ENCODE measurements at places on chromosomes 7 and 10. TPM values are rescaled to one million over a fixed set of nuclear protein-coding genes. Genes with fewer than 3 reads are reported as not detected.

- no peak overlapping the region for H3K27ac ChIP-seq
- peak; percentile 80 for DNase-seq
- peaks cover 7% of the 10 kb centered on the region for H3K4me1 ChIP-seq
- H3K4me3 ChIP-seq = no peak overlapping the region
These were observed 35.2 kb downstream of the SGCE start for GRCh38 chr7:94620703-94621118.

- H3K36me3 ChIP-seq = no peaks in the 10 kb centered on the region
- no peaks in the 10 kb centered on the region for H3K27me3 ChIP-seq
- no peak for DNase-seq
These were observed 12.3 kb upstream of the MPP7 start for GRCh38 chr10:28315140-28315539.

DNA sequence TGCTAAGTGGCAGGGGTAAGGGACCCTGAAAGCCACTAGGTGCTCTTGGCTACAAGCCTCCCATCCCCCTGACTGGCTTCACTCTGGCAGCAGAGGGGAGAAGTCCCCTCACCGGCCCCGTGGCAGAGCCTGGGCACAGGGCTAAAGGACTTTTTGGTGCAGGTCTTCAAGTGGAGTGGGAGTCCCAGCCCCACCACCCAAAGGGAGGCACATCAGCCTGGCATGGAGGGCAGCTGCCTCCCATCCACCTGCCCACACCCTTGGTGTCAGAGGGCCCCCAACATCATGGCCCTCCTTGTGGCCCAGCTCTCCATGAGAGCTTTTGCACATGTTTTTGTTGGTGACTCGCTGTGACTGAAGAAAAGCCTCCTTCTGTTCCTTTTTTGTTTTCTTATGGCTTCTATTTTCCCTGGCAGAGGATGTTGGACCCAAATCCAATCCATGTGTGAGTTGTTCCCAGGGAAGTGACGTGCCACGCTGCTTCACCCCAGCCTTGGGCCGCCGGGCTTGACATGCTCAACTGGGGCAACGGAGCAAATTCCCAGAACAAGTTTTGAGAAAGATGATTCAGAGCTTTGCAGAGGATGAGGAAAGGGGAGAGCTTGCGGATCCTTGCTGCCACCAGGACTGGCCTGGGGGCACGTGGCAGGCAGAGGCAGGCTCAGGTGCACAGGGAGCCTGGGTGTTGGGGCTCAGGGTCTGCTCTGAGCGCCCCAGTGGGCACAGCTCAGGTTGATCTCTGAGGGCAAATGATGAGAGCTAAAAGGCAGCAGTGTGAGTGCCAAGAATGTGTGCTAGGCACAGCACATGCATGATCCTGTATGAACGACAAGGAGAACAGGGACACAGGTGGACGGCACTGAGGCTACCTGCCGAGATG is 1.9 kb upstream of the AEBP1 start:
- H3K4me3 ChIP-seq = no peak overlapping the region
- H3K36me3 ChIP-seq = no peaks in the 10 kb centered on the region
- no peaks in the 10 kb centered on the region for H3K4me1 ChIP-seq
- no peaks in the 10 kb centered on the region for H3K27me3 ChIP-seq
- DNase-seq = no peak
- H3K27ac ChIP-seq = no peak overlapping the region

DNA sequence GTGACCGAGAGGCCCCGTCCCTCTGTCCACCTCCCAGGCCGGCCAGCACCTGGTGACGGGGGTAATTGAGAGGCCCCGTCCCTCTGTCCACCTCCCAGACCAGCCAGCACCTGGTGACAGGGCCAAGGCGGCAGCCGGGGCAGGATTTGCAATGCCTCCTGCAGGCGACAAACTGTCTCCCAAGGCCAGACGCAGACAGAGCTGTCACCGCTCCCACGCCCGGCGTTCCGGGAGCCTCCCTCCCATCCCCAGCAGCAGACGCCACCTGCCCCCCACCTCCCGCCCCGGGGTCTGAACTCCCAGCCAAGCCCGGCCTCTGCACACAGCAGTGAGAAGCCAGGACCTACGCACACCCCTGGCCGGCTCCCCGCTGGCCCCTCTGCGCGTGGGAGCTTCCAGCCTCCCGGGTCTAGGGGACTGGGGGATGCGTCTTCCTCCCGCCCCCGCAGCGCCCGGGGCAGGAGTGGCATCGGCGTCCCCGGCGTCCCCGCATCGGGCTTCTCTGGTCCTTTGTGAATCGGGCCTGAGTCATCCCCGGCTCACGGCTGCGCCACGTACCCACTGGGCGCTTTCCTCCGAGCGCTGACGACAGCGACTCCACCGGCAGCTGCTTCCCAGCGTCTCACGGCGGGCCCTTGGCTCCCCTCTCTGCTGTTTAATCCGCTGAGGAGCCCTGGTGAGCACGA is 95.1 kb upstream of the DIP2C start:
- no peak overlapping the region for H3K27ac ChIP-seq
- peak overlapping the region; percentile 26 for H3K4me3 ChIP-seq
- DNase-seq = peak; percentile 46
- peaks cover 8% of the 10 kb centered on the region for H3K4me1 ChIP-seq
- H3K36me3 ChIP-seq = no peaks in the 10 kb centered on the region

The ZKSCAN5 gene
- 3.0 TPM for total RNA-seq

The DOCK4 gene
- 16.5 TPM for total RNA-seq

- H3K27ac ChIP-seq = no peak overlapping the region
- H3K4me1 ChIP-seq = no peaks in the 10 kb centered on the region
These were observed 534.1 kb downstream of the ANKRD7 start for GRCh38 chr7:118758582-118758981.

GRCh38 chr7:127438836-127439235 is 46.3 kb upstream of the ZNF800 start:
- no peaks in the 10 kb centered on the region for H3K27me3 ChIP-seq
- no peak for DNase-seq
- H3K4me1 ChIP-seq = no peaks in the 10 kb centered on the region
- H3K27ac ChIP-seq = no peak overlapping the region
- no peaks in the 10 kb centered on the region for H3K36me3 ChIP-seq

DNA sequence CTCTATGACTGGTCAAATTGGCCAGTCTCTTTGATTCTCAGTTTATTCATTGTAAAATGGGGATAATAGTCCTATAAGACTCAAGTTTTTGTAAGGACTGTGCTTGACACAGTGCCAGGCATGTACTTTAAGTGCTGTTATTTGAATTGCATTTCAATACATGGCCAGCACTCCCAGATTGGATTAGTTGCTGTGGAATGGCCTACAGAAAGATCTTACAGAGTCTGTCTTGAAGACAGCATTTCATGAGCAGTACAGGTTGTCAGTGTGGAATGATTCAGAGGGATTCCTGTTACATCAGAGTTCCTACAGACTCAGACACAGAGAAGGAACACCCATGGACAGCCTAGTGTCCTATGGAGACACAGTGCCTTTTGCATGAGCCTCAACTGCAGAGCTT is 238.1 kb upstream of the BMPER start:
- H3K27ac ChIP-seq = no peak overlapping the region
- no peaks in the 10 kb centered on the region for H3K27me3 ChIP-seq
- H3K36me3 ChIP-seq = no peaks in the 10 kb centered on the region
- no peak overlapping the region for H3K4me3 ChIP-seq
- no peaks in the 10 kb centered on the region for H3K4me1 ChIP-seq

DNA sequence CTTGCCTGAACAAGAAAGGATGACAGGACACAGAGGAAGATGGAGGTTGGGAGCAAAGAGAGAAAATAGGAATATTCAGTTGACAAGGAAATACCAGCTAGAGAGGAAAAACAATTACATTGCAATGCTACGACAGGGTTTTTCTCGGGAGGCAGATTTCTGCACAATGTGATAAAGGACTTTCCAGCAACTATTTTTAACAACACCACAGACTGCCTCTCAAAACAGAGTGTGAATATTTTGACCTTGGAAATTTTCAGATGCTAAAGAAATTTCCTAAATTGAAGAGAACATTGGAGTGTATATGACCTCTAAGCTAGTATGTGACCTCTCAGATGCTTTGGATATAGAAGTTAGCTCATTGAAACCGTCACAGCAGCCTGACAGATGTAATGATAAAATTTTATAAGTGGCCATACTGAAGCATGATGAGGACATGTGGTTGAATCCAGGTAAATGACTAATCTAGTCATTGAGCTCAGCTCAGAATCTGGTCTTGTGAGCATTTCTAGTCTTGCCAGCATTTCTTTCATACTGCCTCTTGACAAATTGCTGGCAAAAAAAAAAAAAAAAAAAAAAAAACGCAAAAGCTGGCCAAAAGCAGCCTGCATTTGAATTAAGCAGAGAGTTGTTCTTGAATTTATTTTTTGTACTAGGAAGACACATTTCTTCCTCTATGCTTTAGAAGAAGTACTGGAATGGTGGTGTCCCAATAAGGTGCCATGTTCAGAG is 24.4 kb downstream of the GPR141 start:
- no peaks in the 10 kb centered on the region for H3K27me3 ChIP-seq
- H3K27ac ChIP-seq = no peak overlapping the region
- no peaks in the 10 kb centered on the region for H3K4me1 ChIP-seq
- H3K36me3 ChIP-seq = no peaks in the 10 kb centered on the region
- no peak overlapping the region for H3K4me3 ChIP-seq
- DNase-seq = no peak

DNA sequence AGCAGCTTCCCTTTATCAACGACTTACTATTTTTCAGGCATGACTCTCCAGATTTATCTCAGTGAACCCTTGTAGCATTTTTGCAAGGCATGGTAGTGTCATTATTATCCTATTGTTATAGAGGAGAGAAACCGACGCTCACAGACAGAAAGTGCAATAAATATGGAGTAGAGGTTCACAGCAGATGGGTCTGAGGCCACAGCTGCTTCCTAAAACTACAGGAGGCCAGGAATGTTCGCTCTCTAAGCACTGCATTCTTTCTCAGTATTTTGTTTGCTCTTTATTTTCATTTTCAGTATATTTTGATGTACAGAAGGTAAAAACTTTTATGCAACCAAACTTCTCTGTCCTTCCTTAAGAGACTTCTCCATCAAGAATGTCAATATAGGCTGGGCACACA is 4.5 kb upstream of the AEBP1 start:
- H3K27me3 ChIP-seq = no peaks in the 10 kb centered on the region

- H3K4me1 ChIP-seq = no peaks in the 10 kb centered on the region
- no peak overlapping the region for H3K4me3 ChIP-seq
- H3K27me3 ChIP-seq = no peaks in the 10 kb centered on the region
- H3K36me3 ChIP-seq = peaks cover 21% of the 10 kb centered on the region
- H3K27ac ChIP-seq = peak overlapping the region; percentile 40
- no peak for DNase-seq
These were observed 73.2 kb downstream of the SPDYE5 start for GRCh38 chr7:75565132-75565837.

The MALRD1 gene
- 0.37 TPM for total RNA-seq

DNA sequence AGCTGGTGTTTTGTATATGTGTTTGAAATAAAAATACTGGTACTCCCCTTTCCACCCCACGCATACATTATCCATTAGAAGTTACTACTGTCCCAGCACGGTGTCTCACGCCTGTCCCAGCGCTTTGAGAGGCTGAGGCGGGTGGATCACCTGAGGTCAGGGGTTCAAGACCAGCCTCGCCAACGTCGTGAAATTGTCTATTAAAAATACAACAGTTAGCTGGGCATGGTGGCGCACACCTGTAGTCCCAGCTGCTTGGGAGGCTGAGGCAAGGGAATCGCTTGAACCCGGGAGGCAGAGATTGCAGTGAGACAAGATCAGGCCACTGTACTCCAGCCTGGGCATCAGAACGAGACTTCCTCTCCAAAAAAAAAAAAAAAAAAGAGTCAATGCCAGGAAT is 2.7 kb downstream of the HBP1 start:
- no peak overlapping the region for H3K27ac ChIP-seq
- H3K27me3 ChIP-seq = no peaks in the 10 kb centered on the region
- no peak overlapping the region for H3K4me3 ChIP-seq
- no peak for DNase-seq
- no peaks in the 10 kb centered on the region for H3K36me3 ChIP-seq

GRCh38 chr7:43649755-43650274 is 66.9 kb downstream of the STK17A start:
- H3K4me1 ChIP-seq = peaks cover 5% of the 10 kb centered on the region
- no peak for DNase-seq
- H3K36me3 ChIP-seq = no peaks in the 10 kb centered on the region
- H3K4me3 ChIP-seq = no peak overlapping the region
- H3K27me3 ChIP-seq = no peaks in the 10 kb centered on the region

DNA sequence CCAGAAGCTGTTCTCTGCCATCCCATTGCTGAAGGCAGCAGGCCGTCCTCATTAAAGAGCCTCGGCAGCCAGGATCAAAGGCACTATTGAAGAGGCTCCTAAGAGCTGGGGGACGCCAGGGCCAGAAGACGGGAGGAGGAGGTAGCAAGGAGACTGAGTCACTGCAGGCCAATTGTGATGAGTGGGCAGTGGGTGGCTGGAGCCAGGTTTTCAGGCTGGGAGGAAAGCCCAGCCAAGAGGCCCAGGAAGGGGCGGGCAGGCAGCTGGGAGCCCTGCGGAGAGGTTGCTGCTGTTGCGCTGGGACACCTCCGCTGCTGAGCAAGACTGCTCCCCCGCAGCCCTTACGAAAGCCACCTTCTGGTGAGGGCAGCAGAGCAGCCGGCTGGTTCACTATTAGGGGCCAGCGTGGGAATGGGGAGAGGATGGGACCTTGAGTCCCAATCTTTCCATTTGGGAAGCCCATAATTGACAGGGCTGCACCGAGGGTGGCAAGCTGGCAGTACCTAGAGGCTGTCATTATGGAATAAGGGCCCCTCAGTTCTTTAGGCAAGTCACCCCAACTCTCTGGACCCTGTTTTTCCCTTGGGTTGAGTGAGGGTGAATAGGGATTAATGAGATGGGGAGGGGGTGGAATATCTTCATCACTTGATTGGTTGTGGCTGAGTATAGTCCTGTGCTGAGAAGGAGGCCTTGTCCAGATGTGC is 48.4 kb downstream of the UNC5B start:
- no peaks in the 10 kb centered on the region for H3K4me1 ChIP-seq
- no peaks in the 10 kb centered on the region for H3K36me3 ChIP-seq
- H3K27me3 ChIP-seq = no peaks in the 10 kb centered on the region
- no peak overlapping the region for H3K4me3 ChIP-seq
- DNase-seq = no peak

The PSD gene
- 0.12 TPM for total RNA-seq

GRCh38 chr7:15543256-15543655 is 18.6 kb downstream of the AGMO start:
- H3K36me3 ChIP-seq = no peaks in the 10 kb centered on the region
- no peak overlapping the region for H3K27ac ChIP-seq
- H3K4me3 ChIP-seq = no peak overlapping the region
- H3K27me3 ChIP-seq = no peaks in the 10 kb centered on the region
- H3K4me1 ChIP-seq = no peaks in the 10 kb centered on the region

The CALCR gene
- not detected for total RNA-seq

The ADARB2 gene
- total RNA-seq = 0.31 TPM

GRCh38 chr7:45595809-45596664 is 21.9 kb downstream of the ADCY1 start:
- no peaks in the 10 kb centered on the region for H3K27me3 ChIP-seq
- H3K36me3 ChIP-seq = no peaks in the 10 kb centered on the region
- no peaks in the 10 kb centered on the region for H3K4me1 ChIP-seq
- H3K27ac ChIP-seq = no peak overlapping the region
- H3K4me3 ChIP-seq = no peak overlapping the region

DNA sequence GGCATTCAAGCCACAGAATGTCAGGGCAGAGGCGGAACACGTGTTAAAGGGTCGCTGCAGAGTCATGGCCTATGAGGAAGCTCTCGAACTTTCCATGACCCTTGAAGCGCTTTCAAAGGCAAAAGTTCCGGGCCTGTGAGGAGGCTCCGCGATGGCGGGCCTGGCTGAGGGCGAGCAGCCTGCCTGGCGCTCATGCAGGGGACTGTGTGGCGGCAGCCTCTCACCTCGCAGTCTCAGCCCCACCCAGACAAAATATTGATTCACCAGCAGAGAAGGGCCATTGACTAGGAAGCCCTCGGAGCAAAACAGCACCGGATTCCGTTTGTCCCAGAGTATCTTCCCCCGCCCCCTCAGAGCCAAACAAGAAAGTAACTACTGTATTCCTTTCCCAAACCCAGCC is 12.8 kb upstream of the CNNM1 start:
- no peak overlapping the region for H3K27ac ChIP-seq
- no peaks in the 10 kb centered on the region for H3K36me3 ChIP-seq
- no peak for DNase-seq
- no peaks in the 10 kb centered on the region for H3K27me3 ChIP-seq
- H3K4me1 ChIP-seq = no peaks in the 10 kb centered on the region
- no peak overlapping the region for H3K4me3 ChIP-seq

Data from right lobe of liver (tissue), 6 donors.